ENCODE measurements at places on chromosomes 3 and 15.
A peak's percentile ranks its signal among the peaks of the same experiment; 100 is the strongest.

DNA sequence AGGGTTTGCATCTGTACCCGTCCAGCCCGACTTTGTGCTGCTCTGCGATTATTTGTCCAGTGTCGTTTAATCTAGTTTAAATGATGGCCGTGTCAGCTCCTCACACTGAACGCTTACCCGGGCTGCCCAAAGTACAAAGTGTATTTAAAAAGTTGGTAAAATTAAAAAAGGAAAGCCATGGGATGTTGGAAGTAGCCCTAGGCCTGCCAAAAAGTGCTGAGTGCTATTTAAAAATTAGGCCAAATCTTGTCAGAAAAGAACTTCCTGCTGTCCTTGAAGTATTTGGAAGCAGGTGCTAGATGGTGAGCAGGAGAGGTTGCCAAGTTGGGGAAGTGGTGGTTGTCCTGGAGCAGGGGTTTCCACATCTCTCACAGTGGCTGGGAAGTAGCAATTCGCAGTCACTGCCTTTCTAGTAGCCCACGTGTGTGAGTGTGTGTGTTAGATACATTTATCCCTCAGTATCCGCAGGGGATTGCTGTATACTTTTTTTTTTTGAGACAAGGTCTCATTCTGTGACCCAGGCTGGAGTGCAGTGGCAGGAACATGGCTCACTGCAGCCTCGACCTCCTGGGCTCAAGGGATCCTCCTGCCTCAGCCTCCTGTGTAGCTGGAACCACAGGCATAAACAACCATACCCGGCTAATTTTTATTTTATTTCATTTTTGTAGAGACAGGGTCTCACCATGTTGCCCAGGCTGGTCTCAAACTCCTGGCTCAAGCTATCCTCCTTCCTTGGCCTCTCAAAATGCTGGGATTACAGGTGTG is 664 bp downstream of the PPCDC start:
- peak; percentile 29 for DNase-seq

- peak; percentile 92 for DNase-seq
Measured at GRCh38 chr3:159872374-159873109, 116.1 kb upstream of the IL12A start.

DNA sequence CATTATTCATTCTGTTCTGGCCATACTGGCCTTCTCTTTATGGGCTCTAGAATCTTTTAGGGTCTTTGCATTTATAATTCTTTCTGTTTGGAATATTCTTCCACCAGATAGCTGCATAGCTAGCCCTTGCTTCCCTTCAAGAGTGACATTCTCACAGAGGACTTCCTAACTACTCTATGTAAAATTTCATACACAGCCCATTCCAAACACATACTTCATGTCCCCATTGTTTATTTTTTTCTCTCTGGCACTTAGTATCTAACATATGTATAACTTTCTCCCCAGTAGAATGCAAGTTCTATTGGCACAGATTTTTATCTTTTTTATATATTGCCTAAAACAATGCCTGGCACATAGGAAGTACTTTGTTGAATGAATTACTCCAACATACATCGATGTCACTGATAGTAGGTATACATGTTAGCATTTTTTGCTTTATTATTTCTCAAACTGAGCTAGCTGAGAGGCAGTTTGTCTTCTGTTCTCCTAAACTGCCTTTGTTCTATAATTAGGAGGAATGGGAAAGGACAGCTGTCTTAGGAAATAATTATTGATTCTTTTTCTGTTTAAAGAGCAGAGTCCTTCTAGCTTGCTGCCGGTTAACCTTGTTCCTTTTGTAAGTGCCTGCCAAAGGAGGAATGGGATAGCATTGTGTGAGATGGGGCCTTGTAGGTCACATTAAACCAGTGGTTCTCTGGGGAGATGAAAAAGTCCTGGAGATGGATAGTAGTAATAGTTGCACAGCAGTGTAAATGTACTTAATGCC is 7.9 kb downstream of the FAM162A start:
- DNase-seq: no peak

GRCh38 chr3:4711680-4711992 is 218.5 kb downstream of the ITPR1 start:
- DNase-seq: peak; percentile 40

DNA sequence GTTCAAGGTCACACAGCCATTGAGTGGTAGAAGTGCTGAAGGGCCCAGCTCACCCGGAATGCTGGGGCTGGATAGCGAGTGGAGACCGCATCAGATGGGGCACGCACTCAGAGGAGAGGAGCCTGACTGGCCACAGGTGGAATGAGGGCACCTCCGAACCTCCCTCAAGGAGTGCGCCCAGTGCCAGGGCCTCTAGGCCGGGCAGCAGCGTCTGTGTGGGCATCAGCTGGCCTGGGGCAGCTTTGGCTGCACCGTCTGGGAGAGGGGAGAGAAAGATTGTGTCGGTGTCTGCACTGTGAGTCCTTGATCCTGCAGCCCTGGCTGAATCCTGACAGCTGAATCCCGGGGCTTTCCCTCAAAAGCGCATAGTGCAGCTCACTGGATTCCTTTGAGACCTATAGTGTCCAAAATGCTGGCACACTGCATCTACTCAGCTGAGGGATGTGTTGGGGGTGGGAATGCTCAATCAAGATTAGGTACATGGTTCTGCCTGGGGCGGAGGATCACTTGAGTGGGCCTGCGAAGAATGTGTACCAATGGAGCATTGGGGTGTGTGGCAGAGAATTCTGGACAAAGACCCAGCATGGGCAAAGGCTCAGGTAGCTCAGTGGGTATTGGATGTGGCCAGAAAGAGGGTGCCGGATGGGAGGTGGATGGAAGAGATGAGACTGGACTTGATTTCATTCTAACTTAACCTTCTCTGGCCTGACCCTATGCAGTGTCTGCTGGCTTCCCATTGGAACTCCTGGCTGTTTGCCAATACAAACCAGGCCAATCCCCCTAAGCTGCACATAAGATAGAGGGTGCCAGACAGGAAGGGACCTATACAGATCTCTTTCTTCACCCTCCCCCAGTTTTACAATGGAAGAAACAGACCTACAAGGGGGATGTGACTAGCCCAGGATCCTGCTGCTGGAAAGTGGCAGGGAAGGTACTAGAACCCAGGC is 950 bp downstream of the ANKDD1A start:
- DNase-seq: no peak

DNA sequence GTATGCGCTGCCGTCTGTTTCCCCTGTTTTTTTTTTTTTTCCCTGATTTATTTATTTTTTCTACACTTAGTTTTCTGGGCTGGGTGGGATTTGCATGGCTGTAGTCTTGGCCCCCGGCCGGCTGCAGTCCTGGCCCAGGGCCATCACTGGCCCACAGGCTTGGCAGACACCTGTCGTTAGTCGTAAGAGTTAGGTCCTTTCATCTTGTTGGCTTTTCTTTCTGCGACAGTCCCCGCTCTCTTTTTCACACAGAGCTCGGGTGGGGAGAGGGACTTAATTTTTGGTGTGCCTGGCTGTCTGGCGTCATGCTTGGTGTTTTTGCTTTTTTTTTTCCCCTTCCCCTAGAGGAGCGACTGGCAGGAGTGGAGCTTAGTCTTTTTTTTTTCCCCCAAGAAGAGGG is 183.4 kb downstream of the KLF13 start:
- DNase-seq: no peak

DNA sequence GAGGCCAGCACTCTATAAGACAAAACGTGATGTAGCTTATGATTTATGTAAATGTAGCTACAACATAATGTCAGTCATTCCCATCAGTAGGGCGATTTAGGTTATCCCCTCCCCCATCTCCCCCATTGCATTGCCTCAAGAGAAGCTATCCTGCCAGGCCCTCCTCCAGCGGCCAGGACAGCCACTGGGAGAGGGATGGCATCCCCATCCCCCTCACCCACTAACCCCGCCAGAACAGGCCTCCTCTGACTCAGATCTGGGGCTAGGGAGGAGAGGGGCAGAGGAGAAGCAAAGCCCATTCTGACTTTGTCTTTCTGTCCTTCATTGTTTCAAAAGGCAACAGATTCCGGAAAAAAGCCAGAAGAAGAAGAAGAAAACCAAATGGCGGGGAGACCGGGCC is 32.6 kb upstream of the ESYT3 start:
- no peak for DNase-seq

DNA sequence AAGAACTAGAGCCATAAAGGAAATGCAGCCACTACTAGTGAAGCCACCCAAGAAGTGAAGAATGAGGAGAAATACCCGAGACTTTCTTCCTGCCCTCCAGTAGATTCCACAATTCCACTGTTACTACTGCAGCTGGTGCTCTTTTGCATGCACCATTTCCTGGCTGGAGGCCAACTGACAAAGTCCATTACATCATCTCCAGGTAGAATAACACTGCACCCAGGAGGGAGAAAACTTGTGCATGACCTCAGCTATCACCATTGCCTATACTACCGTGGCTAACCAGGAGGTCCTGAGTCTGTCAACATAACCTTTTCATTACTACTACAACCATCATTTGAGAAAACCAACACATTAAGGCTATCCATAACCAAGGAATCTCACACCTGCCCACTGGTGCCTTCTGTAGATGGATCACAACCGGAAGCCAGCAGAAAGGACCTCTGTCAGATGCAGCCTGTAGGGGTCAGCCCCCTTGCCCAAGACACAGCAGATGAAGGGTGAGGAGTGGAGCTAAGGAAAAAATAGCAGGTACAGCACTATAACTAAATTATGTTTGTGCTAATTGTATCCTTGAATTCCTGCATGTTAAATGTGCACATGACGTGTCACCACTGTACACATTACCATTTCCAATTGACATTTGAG is 200.8 kb upstream of the C2CD4B start:
- DNase-seq: no peak

GRCh38 chr3:67077656-67078055 is 79.5 kb downstream of the KBTBD8 start:
- no peak for DNase-seq

DNA sequence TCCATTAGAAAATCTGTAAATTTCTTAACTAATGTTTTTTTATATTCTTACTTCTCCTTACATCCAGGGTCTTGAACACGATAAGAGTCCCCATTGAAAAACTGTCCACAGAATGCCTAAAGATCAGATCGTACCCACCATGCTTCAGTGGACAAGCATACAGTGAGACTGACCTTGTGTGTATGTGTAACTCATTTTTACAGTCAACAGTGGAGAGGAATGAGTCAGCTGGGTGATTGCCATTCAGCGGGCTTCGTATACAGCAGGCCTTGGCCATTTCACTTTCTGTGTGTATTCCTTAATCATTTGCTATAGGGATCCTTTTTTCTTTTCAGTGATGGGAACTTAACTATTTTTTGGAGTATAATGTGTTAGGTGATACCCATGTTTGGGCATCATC is 10.6 kb downstream of the PARP14 start:
- peak; percentile 74 for DNase-seq

- no peak for DNase-seq
Measured at GRCh38 chr3:172276103-172276502, 172.2 kb downstream of the GHSR start.

DNA sequence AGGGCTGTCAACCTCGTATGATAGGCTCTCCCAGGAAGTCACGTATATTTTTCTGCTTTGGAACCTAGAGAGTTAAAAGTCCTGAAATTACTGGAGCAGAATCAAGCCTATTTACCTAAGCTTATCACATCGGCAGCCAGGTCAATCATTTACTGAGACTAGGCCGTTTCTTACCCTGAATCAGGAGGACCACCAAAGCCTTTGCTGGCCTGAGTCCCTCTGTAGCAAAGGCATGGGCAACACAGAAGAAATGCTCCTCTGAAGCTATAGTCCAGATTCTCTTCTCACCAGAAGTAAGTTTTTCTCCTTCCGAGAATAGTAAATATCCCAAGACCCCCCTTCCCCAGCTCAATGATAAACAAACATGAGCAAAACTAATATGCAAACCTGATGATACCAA is 125.9 kb upstream of the PHLDB2 start:
- DNase-seq: no peak

GRCh38 chr3:159839561-159840379 is 148.9 kb upstream of the IL12A start:
- DNase-seq: peak; percentile 63

DNA sequence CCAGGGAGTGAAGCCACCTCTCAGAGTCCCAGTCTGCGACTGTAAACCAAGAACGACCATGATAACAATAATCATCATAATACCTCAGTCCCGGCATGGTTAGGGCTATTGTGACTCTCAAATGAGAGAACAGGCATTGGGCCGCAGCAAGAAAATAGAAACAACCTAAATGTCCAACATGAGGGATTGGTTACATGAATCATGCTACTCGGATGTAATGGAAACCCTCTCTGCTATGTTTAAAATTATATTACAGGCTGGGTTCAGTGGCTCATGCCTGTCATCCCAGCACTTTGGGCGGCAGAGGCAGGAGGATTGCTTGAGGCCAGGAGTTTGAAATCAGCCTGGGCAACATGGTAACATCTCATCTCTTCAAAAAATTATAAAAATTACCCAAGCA is 2.8 kb downstream of the CPN2 start:
- no peak for DNase-seq

DNA sequence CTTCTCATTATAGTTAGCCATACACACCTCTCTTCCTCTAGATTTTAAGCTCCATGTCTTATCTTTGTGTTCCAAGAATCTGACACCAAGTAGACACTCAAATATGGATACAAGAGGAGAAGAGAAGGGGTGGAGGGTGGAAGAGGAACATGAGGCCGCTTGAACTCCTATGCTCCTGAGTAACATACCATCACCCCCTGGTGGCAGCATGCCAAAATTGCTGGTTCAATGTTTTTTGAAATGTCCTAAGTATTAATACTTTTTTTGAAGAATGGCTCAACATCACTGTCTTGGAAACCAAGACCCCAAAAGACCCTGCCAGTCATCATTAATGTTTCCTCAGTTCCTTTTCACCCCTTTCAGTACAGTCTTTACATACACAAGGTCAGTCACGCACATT is 71.8 kb upstream of the HACD2 start:
- no peak for DNase-seq

GRCh38 chr15:71256934-71257664 is 141.8 kb downstream of the THSD4 start:
- no peak for DNase-seq

GRCh38 chr15:27956285-27956684 is 142.8 kb downstream of the OCA2 start:
- peak; percentile 17 for DNase-seq

DNA sequence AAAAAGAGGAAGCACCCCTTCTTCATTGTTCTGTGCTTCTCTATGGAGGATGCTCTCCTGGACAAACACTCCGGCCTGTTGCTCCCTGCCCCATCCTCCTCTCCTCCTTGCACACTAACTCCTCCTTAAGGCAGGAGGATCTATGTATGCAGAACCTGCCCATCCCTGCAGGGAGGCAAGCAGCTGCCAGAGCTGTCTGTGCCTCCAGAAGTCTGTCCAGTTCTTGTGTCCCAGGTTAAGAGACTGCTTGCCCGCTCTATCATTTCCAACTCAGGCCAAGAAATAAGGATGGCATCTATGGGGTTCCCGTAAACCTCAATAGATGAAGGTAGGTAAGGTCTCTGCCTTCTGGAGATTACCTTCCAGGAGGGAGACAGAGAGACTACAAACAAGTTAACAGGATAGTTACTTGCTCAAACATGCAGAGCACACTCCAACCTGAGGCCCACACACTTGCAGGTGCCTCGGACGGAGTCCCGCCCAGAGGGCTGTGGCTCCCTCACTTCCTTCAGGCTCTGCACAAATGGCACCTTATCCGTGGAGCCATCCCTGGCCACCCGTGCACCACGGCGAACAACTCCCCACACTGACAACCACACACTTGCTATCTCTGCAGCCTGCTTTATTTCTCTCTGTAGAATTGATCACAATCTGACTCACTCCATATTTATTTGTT is 6.9 kb downstream of the XXYLT1 start:
- no peak for DNase-seq

All from astrocyte of the spinal cord (primary cell).